ENCODE measurements at places on chromosomes 5 and 9.

DNA sequence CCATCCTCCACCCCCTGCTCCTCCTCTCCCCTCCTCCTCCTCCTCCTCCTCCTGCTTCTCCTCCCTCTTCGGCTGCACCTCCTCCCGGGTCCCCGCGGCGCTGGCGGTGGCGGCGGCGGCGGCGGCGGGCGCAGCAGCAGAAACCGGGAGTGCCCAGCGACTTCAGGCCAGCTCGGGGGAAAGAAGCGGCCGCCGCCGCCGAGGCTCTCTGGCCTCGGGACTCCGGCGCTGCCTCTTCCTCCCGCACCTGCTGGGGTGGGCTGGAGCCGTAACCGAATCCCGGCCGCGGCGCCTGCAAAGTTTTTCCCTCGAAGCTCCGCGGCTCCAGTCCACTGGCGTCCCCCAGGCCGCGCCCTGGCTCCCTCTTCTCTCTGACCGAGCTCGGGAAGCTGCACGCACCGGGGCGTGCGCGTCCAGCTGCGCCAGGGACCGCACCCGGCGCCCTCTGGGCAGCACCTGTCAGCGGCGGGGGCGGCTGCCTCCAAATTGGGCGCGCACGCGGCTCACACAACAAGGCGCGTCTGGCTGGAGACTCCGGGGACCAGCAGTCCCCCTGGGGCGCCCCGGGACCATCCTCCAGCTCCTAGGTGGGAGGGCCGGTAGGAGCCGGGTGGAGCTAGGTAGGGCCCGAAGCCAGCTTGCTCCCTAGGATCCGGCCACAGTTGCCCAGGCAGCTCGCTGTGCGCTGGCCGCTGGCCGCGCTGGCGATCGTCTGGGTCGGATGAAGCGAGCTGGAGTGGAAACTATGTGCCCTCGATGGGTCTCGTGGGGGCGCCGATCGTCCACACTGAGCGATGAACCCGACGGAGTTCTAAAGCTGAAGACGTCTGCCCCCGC lies at the start of gene MCTP1:
MCTP1 (minus strand) TSS at position 523 of the 837 bp plus-strand sequence.
- DNase-seq, result peak; percentile 44

- DNase-seq, result no peak
Observed at GRCh38 chr9:14451949-14452348, 138.0 kb upstream of the NFIB start.

GRCh38 chr9:110842986-110843385 lies 174.4 kb downstream of the MUSK start:
- DNase-seq, result no peak

DNA sequence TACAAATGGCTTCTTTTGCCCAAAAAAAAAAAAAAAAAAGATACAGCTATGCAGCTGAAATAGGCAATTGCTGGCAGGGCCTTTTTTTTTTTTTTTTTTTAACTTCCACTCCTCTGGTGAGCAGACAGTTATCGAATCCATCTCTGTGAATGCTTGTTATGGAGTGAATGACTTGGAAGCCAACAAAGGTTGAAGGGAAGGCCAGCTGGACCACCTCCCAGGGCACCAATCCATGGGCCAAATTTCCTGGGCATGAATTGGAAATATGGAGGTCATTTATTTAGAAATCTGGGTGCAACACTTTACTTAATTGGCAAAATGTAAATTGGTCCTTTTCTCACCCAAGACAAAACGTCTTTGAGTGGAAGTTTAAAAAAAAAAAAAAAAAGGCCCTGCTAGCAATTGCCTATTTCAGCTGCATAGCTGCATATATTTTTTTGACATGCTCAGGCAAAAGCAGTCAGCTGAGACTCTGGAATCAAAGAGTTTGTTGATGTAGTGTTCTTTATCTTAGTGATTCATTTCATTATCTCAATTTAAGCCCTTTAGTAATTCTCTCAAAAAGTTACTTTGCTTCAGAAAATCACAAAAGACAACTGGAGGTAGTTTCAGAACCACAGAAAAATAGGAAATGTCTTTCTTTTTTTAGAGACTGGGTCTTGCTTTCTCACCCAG lies 392.2 kb upstream of the KLF4 start:
- DNase-seq, result no peak

DNA sequence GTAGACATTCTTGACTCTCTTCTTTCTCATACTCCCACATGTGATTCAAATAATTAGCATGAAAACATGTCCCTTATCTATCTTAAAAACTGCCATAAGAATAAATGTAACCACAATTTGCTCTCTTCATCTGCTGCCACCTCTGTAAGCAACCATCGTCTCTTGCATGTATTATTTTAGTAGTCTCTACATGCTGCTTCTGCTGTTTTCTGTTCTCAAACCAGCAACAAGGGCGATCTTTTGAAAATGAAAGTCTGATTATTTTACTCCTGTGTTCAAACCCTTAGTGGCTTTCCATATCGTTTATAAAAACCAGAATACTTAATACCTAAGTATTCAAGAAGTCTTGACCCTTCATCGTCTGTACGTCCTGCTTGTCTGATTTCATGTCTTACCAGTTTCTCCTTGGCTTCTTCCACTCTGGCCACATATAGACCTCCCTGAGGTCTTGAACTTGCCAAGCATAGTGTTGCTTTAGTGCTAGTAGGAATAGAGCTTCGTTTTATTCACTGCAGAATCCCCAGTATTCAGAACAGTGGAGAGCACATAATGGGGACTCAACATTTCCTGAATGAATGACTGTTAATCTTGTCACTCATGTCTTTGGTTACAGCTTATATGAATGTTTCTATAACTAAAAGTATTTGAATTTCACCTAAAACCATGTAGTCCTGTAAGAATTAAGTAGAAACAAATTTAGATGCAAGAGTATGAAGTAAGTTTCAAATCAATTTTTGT lies 10.6 kb downstream of the CDC42SE2 start:
- no peak for DNase-seq

DNA sequence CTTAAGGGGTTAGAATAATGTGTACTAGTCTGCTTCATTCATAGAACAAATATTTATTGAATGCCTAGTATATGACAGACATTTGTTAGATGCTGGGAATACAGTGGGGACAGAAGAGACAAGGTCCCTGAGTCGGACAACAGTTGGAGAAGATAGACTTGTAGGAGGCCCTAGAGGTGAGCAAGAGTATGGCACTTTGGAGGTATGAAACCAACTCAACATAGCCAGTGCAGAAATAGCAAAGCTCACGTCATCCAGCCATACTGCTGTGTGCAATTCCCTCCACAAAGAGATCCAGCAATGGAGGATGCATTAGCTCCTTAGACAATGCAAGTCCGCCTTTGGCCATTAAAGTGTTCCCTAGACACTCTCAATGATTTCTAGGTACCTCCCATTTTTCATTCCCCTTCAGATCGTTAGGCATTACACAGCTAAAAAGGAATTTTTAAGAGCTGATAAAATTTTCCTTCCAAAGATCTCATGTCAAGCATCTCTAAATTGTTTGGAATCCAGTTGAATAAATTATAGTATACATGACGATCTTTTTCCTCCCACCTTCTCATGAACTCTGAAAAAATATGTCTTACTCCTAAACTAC lies 1949.6 kb upstream of the WWC1 start:
- no peak for DNase-seq

- no peak for DNase-seq
Observed at GRCh38 chr9:87572719-87573118, 75.1 kb downstream of the DAPK1 start.

- DNase-seq, result no peak
Observed at GRCh38 chr5:91119981-91120850, 262.9 kb downstream of the ARRDC3 start.

- DNase-seq, result no peak
Observed at GRCh38 chr9:113798062-113799030, 77.8 kb upstream of the ZNF618 start.

DNA sequence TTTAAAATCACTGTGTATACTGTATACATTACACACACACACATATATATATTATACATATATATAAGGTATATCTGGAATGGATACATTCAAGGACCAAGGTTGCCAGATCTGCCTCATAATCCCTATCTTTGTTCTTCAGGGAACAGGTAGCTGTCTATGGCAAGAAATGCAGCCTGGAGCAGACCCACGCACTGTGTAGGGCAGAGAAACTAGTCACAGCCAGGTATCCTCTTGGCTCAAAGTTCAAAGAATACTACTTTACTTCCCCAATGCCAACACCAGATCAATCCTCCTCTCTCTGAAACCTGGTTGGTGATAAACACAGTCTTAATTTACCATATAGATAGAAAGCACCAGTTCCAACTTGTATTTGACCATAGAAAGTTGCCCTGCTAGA lies 313.6 kb downstream of the PRELID2 start:
- no peak for DNase-seq

- no peak for DNase-seq
Observed at GRCh38 chr9:36551129-36551528, 21.6 kb upstream of the MELK start.

GRCh38 chr5:74257645-74258313 lies 382.7 kb downstream of the ENC1 start:
- peak; percentile 58 for DNase-seq

Measured in erythroblast (primary cell).